ENCODE measurements at places on chromosomes 1 and 21.
A peak's percentile ranks its signal among the peaks of the same experiment; 100 is the strongest.

DNA sequence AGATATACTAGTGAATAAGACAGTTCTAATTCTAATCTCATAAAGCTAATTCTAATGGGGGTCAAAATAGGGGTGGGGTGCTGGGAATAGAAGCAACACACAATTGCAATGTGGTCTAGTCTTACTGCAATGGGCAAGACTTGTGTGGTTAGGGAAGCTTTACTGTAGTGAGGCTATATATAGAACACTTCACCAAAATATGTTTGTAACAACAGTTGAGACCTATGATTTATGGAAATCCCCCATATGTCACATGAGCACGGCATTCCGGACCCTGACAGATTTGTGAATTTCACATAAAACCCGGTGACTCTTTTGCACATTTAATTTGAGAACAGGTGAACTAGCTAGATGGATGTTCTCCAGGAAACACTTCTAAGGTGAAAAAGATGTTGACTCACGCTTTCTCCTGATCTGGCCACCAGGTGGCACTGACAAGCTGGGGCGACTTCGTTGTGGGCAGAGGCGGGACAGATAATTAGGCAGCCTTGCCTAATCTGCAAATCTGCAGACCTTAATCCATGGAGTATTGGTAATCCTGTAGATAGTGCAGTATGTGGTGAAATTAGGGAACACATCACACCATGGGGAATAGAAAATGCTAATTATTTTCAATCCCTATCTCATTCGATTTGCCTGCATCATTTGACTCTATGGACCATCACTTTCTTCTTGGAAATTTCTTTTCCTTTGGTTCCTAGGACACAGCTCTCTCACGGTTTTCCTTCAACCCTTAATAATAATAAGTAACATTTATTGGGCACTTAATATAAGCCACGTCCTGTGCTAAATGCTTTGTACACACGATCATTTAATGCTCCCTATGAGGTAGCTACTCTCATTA is 37.7 kb downstream of the KIAA0040 start:
- DNase-seq, result peak; percentile 74

DNA sequence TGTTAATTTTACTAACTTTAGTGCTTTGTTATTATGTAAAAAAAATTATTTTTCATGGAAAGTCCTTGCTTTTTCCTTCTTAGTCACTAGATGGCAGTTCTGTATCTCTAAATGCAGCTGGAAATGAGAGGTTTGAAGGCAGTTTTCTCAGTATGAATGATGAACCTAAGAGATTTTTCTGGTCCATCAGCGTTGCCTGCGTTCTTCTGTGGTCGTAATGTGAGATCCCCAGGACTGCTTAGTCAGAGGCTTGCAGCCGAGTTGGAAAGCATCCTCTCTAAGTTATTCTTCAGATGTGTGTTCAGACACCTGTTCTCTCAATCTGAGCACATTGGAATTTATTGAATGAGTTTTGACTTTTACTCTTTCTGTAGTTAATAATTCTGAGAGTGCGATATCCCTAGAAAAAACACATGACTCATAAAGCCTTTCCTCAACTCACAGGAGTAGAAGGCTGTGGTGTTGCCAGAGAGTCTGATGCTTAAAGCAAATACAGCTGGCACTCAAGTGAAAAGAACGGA is 99.3 kb downstream of the FMN2 start:
- no peak for DNase-seq

DNA sequence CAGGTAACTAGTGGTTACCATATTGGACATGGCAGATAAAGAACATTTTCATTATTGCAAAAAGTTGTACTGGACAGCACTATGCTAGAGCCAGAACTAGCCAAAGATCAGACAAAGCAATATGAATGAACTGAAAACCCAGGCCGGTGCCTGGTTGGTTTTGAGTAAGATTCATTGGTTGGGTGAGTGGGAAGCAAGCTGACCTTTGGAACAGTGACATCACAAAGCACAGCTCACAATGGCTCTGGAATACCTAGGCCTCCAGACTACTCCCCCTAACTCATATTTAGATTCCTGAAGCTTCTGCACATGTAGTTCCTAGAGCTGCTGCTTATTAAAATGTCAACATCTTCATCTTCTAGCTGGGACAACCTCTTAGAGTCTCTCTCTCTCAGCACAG is at the start of gene TMCO2:
TMCO2 (plus strand) TSS at position 283 of the 400 bp plus-strand sequence; CDS start at position 340, 57 bp downstream.
- no peak for DNase-seq

- no peak for DNase-seq
Measured at GRCh38 chr1:204027446-204027845, 45.5 kb upstream of the SOX13 start.

DNA sequence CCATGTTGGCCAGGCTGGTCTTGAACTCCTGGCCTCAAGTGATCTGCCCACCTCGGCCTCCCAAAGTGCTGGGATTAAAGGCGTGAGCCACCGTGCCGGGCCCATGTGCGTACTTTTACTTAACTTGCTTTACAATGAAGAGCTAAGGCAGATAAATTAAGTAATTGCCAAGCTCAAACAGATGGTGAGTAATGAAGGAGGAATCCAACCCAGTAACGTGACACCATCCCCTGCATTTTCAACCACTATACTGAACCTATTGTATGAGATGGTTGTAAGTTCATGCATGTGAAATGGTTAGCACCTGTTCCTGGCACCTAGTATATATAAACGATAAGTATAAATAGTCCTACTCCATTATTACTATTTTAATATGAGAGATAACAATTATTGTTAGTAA is 588.0 kb upstream of the BEND5 start:
- no peak for DNase-seq

DNA sequence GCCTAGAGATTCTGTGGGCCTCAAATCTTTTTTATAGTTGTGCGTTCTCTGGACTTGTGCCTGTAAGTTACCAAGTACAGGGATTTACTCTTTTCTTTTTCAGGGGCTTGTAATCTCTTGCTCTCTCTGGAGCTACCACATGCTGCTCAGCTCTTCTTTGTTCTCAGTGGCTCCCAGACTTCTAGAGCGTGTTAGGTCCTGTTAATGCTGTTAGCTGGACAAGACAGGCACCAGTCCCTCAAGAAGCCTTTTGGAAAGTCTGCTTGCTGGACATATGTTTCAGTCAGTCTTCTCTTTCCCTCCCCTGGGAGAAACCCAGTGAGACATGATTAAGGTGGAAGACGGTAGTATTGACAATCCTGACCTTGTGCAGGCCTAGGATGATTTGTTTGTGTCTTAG is 29.4 kb downstream of the KCNK2 start:
- no peak for DNase-seq

DNA sequence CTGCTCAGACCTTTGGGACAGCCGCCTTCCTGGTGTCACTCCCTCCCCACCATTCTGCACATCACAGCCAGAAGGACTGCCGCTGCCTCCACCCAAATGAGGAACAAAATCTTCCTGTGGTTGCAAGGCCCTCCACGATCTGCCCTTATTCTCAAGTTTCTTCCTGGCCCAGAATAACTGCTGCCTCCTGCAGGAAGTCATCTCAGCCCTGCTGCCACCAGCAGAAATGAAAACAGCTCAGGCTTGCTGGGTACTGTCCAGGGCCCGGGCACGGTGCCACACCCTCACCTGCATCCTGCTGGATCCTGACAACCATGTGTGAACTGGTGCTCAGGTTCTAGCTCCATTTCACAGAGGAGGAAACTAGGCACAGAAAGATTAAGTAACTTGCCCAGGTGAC is 2.8 kb downstream of the CLDN19 start:
- DNase-seq, result no peak
